ENCODE measurements at places on chromosomes 1 and 21. TPM values are rescaled to one million over a fixed set of nuclear protein-coding genes. Genes with fewer than 3 reads are reported as not detected.
A peak's percentile ranks its signal among the peaks of the same experiment; 100 is the strongest.

DNA sequence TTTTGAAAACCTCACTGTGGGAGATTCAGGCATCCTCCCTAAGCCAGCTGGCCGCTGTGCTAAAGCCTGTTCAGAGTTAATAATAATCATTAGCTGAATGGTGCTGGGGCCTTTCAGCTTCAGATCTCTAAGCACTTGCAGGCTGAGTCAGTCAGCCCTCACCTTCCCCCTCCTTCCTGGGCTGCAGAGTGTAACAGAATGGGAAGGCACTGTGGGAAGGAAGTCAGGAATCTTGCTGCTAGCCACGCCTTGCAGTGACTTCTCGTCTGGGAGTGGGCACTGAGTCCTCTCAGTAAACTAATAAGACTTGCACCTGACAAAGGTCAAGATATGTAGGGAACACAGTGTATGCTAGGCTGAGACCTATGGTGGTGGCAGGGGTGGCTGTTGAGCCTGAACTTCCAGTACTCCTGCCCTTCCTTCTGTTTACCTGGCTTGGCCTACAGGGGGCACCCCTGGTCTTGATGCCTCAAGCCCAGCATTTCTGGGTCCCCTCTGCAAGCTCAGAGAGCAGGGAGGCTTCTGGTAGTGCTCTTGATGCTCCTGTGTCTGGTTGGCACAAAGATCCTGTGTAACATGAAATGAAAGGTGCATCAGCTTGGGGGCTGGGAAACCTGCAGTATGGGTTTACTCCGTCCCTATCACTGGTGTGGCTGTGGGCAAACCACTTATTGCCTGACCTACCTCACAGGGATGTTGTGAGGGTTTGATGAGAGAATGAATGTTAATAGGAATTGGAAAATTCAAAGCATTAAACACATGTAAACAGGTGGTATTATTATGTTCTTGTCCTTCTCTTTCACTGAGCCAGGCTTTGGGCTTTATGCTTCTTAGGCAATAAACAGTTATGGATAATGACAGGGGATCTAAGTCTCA is 6.0 kb downstream of the CYB561D1 start:
- DNase-seq: peak; percentile 45

DNA sequence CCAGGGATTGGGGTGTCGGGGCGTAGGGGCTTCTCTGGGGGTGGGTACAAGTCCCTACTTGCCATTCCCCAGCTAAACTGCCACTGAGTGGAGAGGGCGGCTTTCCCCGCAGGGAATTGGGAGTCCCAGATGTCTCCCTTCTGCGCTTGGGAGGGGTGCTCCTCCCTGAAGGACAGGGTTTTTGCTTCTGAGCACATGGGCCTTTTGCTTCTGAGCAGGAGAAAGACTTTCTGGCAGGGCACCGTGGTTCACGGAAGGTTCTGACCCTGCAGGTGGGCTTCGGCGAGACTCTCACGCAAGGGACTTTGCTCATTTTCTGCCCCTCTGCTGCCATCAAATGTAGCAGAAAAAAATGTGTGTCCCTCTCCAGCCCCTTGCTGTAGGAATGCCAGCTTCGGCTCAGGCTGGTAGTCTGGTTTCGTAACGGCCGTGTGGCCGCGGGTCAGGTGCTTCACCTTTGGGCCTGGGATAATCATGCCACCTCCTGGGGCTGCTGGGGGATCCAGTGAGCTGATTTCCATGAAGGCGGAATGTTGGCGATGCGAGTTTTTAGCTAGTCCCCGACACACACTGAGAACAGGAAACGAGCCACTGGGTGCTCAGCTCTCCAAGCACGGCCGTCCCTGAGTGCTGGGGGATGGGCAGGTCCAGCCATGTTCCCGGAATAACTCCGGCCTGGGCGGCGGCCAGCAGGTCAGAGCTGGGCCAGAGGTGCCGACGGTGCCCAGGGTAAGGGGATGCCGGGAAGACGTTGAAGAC is 364.0 kb downstream of the CAMTA1 start:
- DNase-seq: peak; percentile 72

- no peak for DNase-seq
Measured at GRCh38 chr1:46520063-46520911, 30.7 kb downstream of the DMBX1 start.

The PLEKHN1 gene
- total RNA-seq: 0.50 TPM

The SPTA1 gene
- total RNA-seq: 0.03 TPM

Data from left cardiac atrium (tissue), 4 donors.